ENCODE measurements at places on chromosomes 13 and 19. TPM values are rescaled to one million over a fixed set of nuclear protein-coding genes. Genes with fewer than 3 reads are reported as not detected.

GRCh38 chr13:23793711-23794110 is 95.5 kb downstream of the MIPEP start:
- no peak for DNase-seq

DNA sequence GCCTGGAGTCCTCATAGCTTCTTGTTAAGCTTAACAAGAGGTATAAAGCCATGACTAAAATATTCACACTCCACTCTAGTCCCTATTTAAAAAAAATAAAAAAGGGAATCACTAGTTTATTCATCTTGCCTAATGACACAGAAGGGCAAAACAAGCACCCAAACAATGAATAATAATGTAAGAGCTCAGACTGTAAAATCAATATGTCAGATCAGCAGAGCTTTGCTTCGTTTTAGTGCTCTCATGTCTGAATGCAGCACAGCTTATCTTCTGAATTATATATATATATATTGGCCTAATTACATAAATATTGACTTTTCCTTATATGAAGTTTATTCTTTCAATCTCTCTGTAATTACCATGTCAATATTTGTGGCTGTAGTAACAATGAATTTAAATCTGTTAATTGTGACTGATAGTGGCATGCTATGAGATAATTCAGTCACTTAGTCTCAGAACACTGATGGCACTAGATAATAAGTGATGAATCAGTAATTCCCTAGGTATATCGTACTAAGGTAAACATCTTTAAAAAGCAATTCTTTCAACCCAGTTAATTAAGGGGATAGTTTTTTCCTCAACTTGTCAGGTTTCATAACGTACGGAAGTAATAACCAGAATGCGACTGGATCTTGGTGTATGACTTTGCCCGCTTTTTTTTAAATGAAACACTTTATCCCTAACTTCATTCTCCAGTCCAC is 361.9 kb upstream of the GPC6 start:
- DNase-seq: no peak

DNA sequence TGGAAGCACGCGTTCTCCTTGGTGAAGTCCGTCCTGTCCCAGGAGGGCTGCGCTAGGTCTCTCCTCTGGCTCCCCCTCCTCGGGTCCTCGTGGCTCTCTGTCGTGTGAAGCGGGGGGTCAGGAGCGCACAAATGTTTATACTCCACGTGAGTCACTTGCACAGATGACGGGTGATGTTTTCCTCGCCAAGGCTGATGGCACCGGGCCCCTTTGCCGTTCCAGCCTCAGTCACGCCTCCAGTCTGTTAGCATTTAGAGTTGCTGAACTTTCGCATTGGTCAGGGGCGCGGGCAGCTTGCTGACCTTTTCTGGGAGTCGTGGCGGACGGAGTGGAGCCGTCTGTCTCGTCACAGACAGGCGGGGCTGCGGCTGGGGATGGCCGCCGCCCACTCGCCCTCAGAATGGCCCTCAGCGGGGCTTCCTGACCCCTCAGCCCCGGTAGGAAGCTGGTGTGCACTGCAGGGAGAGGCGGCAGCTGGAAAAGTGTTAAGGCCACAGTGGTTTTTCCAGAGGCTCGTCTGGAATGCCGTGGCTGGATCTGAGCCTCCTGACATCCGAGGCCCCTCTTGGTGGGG is 13.7 kb downstream of the KLHL26 start:
- DNase-seq: peak; percentile 86

- no peak for DNase-seq
Measured at GRCh38 chr13:81610644-81611043, 1269.7 kb upstream of the SPRY2 start.

GRCh38 chr13:83471011-83471410 is 411.3 kb downstream of the SLITRK1 start:
- no peak for DNase-seq

DNA sequence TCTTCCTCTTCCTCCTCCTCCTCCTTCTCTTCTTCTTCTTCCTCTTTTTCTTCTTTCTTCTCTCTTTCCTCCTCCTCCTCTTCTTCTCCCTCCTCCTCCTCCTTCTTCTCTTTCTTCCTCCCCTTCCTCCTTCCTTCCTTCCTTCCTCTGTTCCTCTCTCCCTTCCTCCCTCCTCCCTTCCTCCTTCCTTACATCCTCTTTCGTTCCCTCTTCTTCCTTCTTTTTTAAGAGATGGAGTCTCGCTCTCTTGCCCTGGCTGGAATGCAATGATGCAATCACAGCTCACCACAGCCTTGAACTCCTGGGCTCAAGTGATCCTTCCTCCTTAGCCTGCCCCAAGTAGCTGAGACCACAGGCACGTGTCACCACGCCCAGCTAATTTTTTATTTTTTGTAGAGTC is 13.2 kb downstream of the EHD2 start:
- no peak for DNase-seq

DNA sequence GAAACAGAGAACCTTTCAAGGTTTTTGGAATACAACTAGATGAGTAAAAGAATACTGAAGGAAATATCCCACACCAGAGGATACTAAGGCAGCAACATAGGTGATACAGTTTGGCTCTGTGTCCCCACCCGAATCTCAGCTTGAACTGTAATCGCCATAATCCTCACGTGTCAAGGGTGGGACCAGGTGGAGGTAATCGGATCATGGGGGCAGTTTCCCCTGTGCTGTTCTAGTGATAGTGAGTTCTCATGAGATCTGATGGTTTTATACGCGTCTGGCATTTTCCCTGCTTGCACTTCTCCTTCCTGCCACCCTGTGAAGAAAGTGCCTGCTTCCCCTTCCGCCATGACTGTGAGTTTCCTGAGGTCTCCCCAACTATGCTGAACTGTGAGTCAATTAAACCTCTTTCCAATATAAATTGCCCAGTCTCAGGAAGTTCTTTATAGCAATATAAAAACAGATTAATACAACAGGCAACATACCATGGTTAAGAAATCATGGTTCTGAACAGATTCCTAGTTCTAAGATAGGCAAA is 97.0 kb downstream of the ABCC4 start:
- no peak for DNase-seq

DNA sequence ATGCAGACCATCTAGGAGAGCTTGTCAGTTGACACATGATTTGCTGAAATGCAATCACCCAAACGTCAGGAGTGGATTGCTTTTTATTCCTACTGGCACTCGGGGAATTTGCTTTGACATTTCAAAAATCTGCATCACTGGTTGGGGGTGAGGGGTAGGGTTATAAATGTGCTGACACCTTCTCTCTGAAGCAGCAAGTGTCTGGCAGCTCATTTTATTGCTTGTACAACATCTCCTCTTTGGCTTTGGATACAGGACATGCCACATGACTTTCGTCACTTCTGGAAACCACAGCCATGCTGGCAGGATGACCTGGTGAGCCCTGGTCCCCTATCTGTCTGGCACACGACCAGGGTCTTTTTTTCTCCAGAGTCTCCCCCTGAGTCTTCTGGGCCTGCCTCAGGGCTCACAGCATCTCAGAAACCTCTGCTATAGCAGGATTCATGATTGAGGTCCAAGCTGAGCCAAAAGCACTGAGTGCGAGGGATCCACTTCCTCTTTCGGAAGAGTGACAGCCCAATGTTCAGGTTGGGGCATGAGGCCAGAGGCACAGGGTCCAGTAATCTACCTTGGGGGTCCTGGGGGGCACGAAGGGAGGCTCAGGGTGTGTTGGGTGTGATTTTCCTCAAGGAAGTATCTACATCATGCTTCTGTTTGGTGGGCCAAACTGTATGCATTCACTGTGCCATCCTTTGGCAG is 60.1 kb downstream of the HSPH1 start:
- no peak for DNase-seq

GRCh38 chr13:74006666-74007065 is 127.5 kb downstream of the KLF12 start:
- DNase-seq: no peak

GRCh38 chr19:34985249-34986022 is 14.7 kb upstream of the GRAMD1A start:
- DNase-seq: peak; percentile 78

- no peak for DNase-seq
Measured at GRCh38 chr13:80303225-80303811, 37.6 kb downstream of the SPRY2 start.

- DNase-seq: no peak
Measured at GRCh38 chr13:101978552-101979315, 423.1 kb downstream of the FGF14 start.

The CBLC gene
- total RNA-seq: not detected

The APOC4 gene
- not detected for total RNA-seq

All from Right ventricle myocardium inferior (tissue), 1 donor.